RCC 7860 (cell line): ENCODE measurements at places on chromosomes 1 and 21.

GRCh38 chr1:218351391-218352074 is 6.4 kb downstream of the TGFB2 start:
- peak; percentile 67 for DNase-seq

GRCh38 chr1:163351912-163352311 is 30.2 kb downstream of the NUF2 start:
- no peak for DNase-seq

- DNase-seq = no peak
Observed at GRCh38 chr1:57616921-57617320, 193.1 kb upstream of the DAB1 start.

DNA sequence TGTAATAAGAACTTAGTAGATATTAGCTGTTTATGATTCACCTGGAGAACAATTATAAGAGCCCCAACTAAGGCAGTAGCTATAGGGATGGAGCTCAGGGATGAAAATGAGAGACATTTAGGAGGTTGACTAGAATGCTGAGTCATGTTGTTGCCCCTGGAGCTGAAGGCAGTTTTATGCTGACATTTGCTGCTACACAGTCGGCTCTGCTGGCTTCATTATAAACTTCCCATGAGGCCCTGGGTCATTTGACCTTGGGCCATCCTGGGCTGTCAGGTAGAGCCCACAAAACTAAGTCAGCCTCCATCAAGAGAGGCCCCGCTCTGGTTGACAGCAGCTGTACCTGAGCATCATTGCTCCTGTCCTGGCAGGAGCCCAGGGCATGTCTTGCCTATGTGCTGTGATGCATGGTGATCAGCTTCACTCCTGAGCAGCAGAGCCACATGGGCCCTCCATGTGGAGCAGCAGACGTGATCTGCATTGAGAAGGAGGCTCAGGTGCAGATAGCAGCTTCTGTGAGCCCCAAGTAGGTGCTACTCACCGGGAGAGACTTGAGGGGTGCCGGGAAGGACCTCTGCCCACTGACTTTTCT is 112.4 kb downstream of the TBX19 start:
- DNase-seq = no peak

DNA sequence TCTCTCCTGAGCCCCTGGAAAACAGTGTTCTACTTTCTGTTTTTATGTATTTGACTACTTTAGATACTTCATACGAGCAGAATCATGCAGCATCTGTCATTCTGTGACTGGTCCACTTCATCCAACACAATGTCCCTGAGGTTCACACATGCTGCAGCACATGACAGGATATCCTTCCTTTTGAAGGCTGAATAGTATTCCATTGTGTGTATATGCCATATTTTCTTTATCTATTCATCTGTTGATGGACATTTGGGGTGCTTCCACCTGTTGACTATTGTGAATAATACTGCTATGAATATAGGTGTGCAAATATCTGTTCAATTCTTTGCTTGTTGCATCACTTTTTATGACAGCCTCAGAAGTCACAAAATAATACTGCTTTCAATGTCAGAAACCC is 55.8 kb downstream of the SH3GLB1 start:
- DNase-seq = no peak

- no peak for DNase-seq
Observed at GRCh38 chr1:5220421-5220820, 566.0 kb downstream of the AJAP1 start.

GRCh38 chr1:151491641-151492040 is 19.5 kb upstream of the CGN start:
- DNase-seq = no peak

DNA sequence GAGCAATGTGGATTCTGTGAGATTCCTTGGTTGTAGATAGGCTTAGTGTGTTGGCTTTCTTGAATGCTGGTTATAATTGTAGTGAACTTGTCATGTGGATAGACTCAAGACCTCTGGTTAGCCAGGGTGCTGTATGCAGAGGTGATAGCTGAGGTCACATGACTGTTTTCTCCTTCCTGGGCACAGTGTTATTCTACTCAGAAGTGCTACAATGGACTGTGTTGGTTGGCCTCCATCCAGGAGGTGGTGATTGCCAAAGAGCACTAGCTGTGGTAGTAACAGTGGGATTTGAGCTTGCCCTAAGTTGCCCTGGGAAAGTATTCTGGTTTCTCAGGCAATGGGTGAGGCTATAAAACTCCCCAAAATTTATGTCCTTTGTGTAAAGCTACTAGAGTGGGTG is 71.6 kb downstream of the SH3BGR start:
- no peak for DNase-seq

DNA sequence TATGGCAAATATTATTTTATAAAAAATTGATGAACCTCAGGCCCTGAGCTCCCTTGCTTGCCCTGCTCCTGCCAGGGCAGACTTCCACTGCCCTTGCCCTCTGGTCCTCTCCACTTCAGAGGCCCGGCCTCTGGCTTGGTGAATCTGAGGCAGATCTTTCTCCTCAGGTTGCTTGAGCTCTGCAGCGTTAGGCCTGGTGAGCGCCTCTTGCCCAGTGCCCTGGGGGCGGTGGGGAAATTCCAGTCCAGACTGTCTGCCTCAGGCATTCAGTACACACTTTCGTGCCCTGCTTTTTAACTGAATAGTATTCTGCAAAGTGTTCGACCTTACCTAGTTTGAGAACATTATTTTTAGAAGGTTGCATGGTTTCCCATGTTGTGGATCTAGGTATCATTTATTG is 98.2 kb downstream of the PCBP3 start:
- no peak for DNase-seq
